CD4-positive, alpha-beta T cell treated with Interleukin-17A for 1 hour (primary cell): ENCODE measurements at places on chromosomes 1 and 21.

GRCh38 chr1:7285856-7286454 is 485.1 kb upstream of the VAMP3 start:
- no peak for DNase-seq

DNA sequence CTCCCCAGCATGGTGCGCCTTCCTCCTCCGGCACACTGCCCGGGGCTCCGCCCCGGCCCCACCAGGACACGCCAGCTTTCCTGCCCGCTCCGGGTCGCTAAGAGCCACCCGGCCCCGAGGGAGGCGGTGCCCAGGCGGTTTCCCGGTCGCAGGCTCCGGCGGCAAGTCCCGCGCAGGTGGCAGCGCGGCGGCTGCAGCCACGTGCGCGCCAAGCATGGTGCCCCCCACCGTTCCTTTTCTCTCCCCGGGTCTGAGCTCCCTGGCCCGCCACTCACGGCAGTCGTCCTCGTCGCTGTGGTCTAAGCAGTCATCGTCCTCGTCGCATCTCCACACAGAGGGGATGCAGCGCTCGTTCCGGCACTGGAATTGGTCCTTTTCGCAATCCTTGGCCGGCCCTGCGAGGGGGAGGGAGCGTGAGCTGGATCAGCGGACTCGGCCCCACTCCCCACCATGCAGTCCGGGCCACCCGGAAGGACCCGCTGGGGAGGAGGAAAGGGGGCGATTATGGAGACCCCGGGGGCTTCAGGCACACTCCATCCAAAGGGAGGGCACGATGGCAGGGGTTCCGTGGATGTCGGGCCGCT is 1.2 kb downstream of the LRP8 start:
- DNase-seq: no peak

DNA sequence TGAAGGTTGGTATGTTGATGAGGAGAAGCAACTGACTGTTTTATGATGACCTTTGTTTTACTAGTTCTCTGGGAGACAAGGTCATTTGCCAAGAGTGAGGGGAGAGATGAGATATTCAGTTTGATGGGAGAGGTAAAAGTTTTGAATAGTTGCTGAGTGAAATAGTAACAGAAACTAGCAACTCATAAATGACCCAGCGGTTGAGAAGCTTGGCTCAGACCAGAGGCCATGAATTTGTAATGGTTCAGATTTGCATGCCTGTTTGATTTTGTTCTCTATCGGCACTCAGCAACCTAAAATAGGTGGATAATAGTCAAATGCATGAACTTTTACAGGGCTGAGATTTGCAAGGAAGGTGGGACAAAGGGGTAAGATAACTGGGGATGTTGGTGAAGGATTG is 6.6 kb downstream of the CCDC30 start:
- no peak for DNase-seq

DNA sequence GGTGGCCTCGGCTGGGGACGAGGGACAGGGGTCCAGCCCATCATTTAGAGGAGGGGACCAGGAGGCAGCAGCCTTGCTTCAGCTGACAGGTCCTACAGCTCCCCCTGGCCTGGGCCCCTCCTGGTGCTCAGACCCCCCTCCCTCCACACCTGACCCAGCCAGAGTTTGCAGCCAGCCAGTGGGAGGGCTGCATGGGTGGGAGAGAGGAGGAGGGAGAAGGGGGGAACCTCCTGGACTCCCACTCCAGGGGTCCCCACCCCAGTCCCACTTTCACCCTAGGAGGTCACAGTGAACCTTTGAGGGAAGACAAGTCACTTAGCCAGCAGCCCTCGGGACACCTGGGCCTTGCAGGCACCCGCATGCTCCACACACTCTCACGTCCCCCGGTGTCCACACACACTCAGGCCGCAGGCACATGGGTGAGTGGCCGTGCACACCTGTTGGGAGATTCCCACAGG is 108.9 kb upstream of the ZBTB40 start:
- DNase-seq: no peak
